ENCODE measurements at places on chromosomes 12 and 14. TPM values are rescaled to one million over a fixed set of nuclear protein-coding genes. Genes with fewer than 3 reads are reported as not detected.

Gene LIN52
- 10.2 TPM for total RNA-seq

- DNase-seq, result no peak
- no peaks in the 10 kb centered on the region for H3K4me1 ChIP-seq
- H3K27me3 ChIP-seq, result no peaks in the 10 kb centered on the region
- no peaks in the 10 kb centered on the region for H3K36me3 ChIP-seq
- H3K27ac ChIP-seq, result peak overlapping the region; percentile 67
Measured at GRCh38 chr12:50824914-50825313, 17.8 kb upstream of the TMPRSS12 start.

DNA sequence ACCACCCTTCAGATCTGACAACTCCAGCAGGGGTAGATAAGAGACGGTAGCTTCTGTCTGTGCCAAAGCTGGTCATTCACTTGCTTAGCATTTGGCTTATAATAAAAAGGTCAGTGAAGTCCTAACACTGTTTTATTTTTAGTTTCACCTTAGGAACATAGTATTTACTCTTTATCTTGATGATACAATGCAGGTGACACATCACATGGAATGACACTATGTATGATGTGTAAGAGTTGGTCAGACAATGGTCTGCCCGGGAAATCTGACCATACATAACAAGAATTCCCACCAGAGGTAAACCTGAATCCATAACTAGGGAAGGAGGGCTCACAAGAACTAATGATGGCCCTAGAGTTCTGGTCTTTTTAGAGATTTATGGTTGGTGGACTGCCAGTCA lies 66.6 kb downstream of the IFNG start:
- H3K27me3 ChIP-seq, result no peaks in the 10 kb centered on the region
- no peak for DNase-seq
- H3K4me1 ChIP-seq, result no peaks in the 10 kb centered on the region
- H3K4me3 ChIP-seq, result no peak overlapping the region
- H3K27ac ChIP-seq, result no peak overlapping the region
- no peaks in the 10 kb centered on the region for H3K36me3 ChIP-seq

- H3K27me3 ChIP-seq, result no peaks in the 10 kb centered on the region
- no peak for DNase-seq
- no peak overlapping the region for H3K4me3 ChIP-seq
- no peaks in the 10 kb centered on the region for H3K4me1 ChIP-seq
- H3K27ac ChIP-seq, result no peak overlapping the region
Measured at GRCh38 chr12:123038966-123039365, 58.5 kb downstream of the ARL6IP4 start.

GRCh38 chr14:102586420-102587104 lies 5.9 kb upstream of the RCOR1 start:
- no peak overlapping the region for H3K4me3 ChIP-seq
- no peak for DNase-seq
- no peaks in the 10 kb centered on the region for H3K4me1 ChIP-seq
- no peaks in the 10 kb centered on the region for H3K27me3 ChIP-seq
- no peaks in the 10 kb centered on the region for H3K36me3 ChIP-seq
- no peak overlapping the region for H3K27ac ChIP-seq

Gene SLCO1B1
- total RNA-seq, result not detected
